Activated naive CD8-positive, alpha-beta T cell treated with anti-CD3 and anti-CD28 coated beads for 36 hours (primary cell): ENCODE measurements at places on chromosomes 5 and 9. TPM values are rescaled to one million over a fixed set of nuclear protein-coding genes. Genes with fewer than 3 reads are reported as not detected.

Gene ARL15
- total RNA-seq = 4.1 TPM

Gene CYLC2
- total RNA-seq = not detected

Gene GZMA
- 0.66 TPM for total RNA-seq

Gene INVS
- 16.4 TPM for total RNA-seq

Gene LRRC19
- total RNA-seq = not detected

Gene SH3TC2
- not detected for total RNA-seq

Gene RASGEF1C
- not detected for total RNA-seq

Gene RNF224
- not detected for total RNA-seq

Gene WDR41
- total RNA-seq = 41.0 TPM

Gene C9
- total RNA-seq = not detected

Gene CAMSAP1
- total RNA-seq = 19.9 TPM

Gene SLC6A3
- not detected for total RNA-seq

Gene DBH
- not detected for total RNA-seq

Gene CDX1
- total RNA-seq = not detected

Gene RGS7BP
- not detected for total RNA-seq

Gene NR6A1
- 1.3 TPM for total RNA-seq

Gene GLRA1
- total RNA-seq = not detected

Gene WNK2
- 0.88 TPM for total RNA-seq

Gene MEIKIN
- total RNA-seq = not detected

Gene PAEP
- not detected for total RNA-seq

Gene FAM151B
- total RNA-seq = 0.30 TPM

Gene ST8SIA4
- 17.3 TPM for total RNA-seq

Gene SPATA31C1
- not detected for total RNA-seq

Gene PCDHGC4
- not detected for total RNA-seq

Gene ANKRD18B
- 0.14 TPM for total RNA-seq

Gene NDUFA8
- 56.4 TPM for total RNA-seq

Gene CAMK2A
- not detected for total RNA-seq
